ENCODE measurements at places on chromosomes 7 and 10.

DNA sequence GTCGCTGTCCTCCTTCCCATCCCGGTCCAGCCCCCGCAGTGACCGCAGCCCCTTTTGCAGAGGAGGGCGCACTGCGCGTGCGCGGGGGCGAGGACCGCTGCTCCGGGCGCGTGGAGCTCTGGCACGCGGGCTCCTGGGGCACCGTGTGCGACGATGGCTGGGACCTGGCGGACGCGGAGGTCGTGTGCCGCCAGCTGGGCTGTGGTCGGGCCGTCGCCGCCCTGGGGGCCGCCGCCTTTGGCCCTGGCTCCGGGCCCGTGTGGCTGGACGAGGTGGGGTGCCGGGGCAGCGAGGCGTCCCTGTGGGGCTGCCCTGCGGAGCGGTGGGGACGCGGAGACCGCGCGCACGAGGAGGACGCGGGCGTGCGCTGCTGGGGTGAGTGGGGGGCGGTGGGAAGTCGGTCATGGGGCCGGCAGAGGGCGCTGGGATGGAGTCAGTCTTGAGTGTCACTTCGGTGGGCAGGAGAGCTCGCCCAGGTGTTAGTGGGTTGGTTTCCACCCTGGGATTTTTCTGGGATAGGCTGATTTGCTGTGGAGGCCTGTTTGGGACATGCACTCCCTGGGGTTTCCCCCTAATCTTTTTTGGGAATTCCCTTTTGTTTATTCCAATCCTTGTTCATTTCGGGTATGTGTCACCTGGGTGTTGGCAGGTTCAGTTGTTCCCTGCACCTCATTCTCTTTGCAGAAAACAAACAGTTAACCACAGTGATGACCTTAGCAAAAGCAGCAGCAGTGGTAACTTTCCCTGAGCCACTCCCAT, 11.6 kb downstream of the SCART1 start:
- no peak for DNase-seq

DNA sequence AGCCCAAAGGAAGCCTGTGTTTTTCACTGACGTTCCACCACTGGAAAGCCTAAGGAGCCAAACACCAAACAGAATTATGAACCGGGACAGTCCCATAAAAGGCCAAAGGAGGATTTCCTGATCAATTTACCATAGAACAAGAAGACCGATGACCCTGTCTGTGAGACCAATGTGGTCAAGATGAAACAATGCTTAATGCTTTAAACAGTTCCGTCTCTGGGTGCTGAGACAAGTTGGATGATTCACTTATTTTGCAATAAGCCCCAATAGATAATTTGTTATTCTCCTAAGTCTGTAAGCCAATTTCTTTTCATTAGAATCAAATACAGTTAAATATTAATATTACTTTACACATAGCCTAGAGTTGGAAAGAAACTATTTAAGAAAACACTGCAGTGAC, 134.9 kb downstream of the MICU1 start:
- DNase-seq, result no peak

DNA sequence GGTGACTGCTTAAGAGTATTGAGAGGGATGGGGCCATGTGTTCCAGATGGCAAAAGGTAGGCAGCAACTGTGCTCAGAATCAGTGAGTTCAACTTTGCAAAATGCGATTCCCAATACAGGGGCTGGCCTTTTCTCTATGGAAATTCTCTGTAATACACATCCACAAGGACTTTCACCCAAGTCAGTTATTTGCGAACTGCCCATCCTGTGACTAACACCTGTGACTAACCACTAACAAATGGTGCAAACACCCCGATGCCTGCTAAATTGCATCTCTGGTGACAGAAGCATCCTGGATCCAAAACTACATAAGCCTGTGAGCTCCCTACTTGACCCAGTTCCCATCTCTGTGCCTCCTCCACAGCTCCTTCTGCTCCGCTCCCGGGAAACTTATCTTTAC, 9.0 kb upstream of the CUZD1 start:
- DNase-seq, result no peak

- no peak for DNase-seq
Observed at GRCh38 chr7:151721694-151722093, 155.2 kb downstream of the PRKAG2 start.

DNA sequence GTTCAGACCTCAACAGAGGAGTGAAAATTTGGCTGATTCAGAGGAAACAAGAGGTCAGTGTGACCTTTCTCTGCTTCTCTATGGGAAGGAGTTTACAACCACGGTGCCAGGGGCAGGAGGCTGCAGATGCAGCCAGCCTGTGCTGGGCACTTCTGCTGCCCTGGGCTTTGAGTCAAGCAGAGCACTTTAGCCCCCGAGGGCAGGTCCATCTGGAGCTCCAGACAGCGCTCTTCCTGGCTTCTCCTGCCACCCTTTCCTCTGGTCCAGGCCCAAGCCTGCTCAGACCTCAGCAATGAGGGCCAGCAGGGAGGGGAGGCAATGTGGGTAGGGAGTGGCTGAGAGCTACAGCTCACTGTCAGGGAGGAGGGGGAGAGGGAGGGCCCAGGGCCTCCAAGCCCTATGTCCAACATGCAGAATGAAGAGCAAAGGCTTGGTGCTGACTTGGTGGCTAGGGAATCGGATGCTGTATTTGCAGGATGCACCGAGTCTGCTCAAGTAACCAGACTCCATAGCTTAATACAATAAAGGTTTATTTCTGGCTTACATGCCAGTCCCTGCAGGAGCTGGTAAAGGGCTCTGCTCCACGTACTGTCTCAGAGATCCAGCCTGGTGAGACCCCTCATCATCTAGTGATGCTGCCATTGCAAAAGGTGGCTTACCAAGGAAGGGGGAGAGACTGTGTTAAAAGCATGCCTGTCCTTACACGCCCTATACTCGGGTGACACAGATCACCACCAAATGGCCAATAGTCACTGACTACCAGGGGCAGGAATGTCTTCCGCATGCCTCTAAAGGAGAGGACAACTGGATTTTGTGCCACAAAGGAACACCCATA, 481.6 kb downstream of the RPS24 start:
- DNase-seq, result no peak

DNA sequence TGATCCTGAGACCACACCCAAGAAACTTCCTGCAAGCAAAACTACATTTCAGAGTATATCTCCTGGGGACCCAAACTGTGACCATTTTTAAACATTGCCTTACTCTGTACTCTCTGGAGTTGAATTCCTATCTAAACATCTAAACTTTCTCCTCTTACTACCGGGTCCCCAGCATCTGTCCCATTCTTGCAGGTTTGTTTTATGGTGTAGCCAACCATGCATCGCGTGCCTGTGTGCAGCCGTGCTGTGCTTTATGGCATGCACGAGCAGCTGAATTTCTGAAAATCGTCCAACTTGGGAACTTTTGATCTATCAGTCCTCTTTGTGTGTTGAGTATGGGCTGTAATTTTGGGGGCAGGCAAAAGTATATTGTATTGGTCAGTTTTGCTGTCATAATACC, 423.8 kb upstream of the DPP6 start:
- DNase-seq, result no peak

GRCh38 chr7:118214051-118214832, 10.3 kb upstream of the ANKRD7 start:
- peak; percentile 20 for DNase-seq

DNA sequence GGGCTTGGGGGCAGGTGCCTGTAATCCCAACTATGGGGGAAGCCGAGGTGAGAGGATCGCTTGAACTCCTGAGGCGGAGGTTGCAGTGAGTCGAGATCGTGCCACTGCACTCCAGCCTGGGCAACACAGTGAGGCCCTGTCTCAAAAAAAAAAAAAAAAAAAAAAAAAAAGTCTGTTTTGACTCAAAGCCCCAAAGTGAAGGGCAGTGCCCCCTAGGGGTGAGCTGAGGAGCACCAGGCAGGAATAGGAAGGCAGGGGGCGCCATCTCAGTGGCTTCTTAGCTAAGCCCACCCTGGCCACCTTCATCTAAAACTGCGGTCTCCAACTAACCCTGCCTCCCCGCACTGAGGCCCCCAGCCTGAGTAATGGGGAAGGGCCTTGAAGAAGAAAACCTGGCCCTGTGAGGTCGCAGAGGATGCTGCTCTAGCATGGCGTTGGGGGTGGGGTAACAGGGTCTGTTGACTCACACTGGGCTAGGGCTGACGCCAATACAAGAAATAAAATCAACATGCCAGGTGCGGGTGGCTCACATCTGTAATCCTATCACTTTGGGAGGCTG, 9.8 kb downstream of the PODXL start:
- no peak for DNase-seq

- DNase-seq, result no peak
Observed at GRCh38 chr10:88082806-88083596, 219.6 kb downstream of the PTEN start.

GRCh38 chr7:99863847-99864440, 12.9 kb downstream of the OR2AE1 start:
- no peak for DNase-seq

- no peak for DNase-seq
Observed at GRCh38 chr10:14736600-14737081, 38.1 kb downstream of the FAM107B start.

Measured in NCI-H187 treated with DMSO at 0.1 percent for 48 hours (cell line).